ENCODE measurements at places on chromosomes 16 and 17. TPM values are rescaled to one million over a fixed set of nuclear protein-coding genes. Genes with fewer than 3 reads are reported as not detected.

The NDRG4 gene
- total RNA-seq, result 8.5 TPM

The KCNH4 gene
- total RNA-seq, result not detected

The ACOX1 gene
- total RNA-seq, result 56.1 TPM

The TPSAB1 gene
- 0.99 TPM for total RNA-seq

The ZG16 gene
- not detected for total RNA-seq
